ENCODE measurements at places on chromosomes 1 and 21. TPM values are rescaled to one million over a fixed set of nuclear protein-coding genes. Genes with fewer than 3 reads are reported as not detected.

DNA sequence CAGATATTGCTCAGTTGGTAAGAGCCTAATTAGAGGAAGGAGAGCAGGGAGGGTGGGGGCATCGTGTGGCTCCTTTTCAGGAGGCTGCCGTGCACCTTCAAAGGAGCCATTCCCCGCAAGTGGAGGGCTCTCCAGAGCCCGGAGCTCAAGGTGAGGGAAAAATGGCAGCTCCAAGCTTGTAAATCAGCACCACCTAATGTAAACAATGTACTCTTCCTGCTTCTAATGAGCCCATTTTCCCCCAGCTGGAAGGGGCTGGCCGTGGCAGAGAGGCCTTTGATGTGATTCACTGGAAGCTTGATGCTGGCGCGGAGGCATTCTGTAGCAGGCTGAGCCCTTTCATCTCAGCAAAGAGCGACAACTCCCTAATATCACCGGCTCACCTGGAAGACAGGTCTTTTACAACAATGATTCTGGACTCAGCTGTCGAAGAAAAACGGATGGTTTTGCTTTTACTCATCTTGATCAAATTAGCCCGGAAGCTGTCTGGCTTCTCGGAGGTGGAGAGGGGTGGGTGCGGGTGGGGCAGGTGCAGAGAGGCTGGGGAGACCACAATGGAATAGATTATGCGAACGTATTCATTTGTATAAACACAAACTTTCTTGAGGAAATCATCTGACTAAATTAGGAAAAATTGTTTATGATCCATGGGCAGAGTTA lies 112.5 kb downstream of the RRAGC start:
- DNase-seq: no peak

DNA sequence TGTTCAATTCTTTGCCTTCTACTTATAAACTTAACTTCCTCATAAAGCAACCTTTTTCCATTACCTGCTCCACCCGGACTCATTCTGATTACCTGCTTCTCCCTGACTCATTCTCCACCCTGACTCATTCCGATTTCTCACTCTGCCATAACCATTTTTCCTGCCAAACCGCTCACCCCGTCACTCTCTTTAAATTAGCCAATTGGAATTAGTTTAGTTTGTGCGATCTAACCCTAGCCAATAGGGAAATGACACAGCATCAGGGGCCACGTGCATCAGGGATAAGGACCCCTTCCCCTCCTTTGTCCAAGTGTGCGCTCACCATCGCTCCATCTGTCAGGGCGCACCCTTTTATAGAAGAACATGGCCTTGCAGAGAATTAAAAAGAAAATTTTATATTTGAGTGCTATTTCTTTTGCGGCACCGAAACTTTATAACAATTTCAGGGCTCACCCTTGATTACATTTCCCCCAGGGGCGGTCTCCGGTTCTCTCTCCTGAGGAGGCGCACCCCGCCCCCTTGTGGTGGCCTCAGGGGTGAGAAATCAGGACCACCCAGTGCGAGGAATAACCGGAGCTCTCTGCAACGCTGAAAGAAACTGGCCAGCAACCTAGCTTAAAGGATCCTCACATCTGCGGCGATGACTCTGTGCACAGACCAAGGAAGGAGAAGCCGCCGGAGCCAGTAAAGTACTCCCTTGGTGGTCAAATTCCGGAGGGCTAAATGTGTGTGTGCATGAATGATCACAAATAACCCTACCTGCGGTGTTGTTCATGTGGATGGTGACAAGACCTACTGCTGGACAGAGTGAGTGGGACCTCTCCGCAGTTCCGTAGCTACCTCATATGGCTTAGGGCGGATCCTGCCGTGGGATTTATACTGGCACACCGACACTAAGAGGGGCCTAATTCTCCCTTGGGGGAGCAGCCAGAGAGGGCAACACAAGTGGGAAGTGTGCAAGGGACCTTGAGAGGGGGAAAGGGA lies 30.3 kb upstream of the CBR3 start:
- peak; percentile 60 for DNase-seq

GRCh38 chr1:31393463-31393862 lies 19.6 kb upstream of the SERINC2 start:
- DNase-seq: no peak

Gene C1orf53
- 1.2 TPM for total RNA-seq

DNA sequence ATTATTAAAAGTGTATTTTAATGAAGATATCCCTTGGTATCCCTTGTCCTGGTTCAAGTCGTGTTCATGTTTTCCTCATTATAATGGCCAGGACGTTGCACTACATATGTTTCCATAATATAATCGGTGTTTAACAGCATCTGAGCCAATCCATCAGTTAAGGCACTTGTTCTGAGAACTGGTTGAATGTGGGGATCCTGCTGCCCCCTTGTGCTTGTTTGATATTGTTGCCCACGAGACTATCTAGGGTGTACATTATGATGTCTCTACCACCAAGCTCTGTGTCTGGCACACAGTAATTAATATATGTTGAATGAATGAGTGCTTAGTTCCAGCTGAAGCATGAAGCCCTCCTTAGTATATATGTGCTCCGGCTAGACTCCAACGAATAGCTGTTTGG lies 193.0 kb downstream of the CACNA1E start:
- no peak for DNase-seq

GRCh38 chr1:30420519-30421050 lies 302.8 kb downstream of the MATN1 start:
- DNase-seq: no peak

GRCh38 chr1:19062258-19063029 lies 106.0 kb upstream of the IFFO2 start:
- DNase-seq: no peak

DNA sequence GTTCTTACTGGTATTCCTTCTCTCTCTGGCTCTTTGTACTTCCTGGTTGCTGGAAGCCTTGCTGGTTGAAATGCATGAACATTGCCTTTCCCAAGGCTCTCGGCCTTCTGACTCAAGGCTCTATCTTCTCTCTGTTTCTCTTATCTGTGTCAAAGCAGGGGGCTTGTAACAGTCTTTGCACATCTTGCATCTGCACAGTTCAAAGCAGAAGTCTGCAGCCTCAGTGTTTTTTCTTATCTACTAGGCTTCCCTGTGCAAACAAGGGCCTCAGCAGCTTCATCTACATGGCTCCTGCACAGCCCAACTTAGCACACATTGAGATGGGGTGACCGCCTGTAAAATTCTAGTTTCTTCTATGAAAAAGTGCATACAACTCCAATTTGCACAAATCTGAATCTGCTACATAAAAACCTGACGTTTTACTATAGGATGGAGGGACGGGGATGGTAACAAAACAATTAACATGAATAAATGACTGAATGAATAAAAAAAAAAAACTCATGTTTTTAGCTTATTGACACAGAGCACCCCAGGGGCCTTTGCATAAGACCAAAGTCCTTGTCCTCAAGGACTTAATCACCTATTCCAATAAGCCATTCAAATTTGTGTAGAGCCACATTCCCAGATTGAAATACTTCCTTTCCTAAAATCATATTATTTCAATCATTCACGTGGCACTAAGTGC lies 458.3 kb downstream of the LMO4 start:
- no peak for DNase-seq

DNA sequence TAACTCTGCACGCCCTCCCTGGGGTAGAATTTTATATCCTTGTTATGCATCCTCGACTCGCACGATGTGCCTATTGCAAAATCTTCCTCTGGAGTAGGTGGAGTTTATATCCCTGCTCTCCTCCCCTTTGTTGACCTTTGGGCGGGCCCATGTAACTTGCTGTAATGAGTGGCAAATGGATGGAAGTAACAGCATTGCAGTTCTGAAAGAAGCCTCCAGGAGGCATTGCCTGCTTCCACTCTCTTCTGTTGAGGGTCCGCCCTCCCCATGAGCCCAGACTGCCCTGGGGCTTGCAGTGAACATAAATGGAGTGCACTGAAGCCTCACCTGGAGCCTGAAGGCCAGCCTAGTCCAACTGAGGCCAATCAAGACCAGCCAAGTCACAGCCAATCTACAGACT lies 62.2 kb upstream of the GRIK3 start:
- DNase-seq: no peak

Gene LYPLAL1
- 29.3 TPM for total RNA-seq
